ENCODE measurements at places on chromosomes 16 and 17.

- no peak for DNase-seq
These were observed 47.0 kb downstream of the SKAP1 start for GRCh38 chr17:48382989-48383388.

DNA sequence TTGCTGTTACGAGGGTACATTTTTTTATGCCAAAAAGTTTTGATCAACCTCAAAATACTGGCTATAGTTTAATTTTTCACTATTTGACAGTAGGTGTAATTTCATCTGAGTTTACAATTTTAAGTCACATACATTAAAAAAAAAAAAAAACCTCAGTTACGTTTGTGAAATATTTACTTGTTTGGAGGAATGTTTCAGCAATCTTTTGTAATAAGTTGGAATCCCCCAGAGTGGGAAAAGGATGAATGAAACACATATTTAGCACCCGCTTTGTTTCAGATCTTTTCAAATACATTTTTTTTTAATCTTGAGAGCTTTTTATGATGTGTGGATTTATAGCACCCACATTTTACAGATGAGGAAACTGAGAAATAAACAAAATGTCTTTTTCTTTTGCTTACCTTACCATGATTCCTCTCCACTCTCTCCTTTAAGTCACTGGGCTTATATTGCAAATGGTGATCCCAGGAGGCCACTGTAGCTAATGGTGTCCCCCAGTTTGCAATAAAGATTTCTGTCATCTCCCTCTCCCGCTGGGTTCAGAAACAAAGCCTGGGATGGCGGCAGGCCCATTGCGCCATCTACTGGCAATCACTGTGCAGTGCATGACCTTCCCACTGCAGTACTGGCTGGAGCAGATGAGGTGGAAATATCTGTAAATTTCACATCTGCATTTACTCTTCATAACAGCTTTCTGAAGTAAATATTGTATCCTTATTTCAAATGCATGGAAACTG lies 27.7 kb downstream of the TBC1D3B start:
- DNase-seq = peak; percentile 27

DNA sequence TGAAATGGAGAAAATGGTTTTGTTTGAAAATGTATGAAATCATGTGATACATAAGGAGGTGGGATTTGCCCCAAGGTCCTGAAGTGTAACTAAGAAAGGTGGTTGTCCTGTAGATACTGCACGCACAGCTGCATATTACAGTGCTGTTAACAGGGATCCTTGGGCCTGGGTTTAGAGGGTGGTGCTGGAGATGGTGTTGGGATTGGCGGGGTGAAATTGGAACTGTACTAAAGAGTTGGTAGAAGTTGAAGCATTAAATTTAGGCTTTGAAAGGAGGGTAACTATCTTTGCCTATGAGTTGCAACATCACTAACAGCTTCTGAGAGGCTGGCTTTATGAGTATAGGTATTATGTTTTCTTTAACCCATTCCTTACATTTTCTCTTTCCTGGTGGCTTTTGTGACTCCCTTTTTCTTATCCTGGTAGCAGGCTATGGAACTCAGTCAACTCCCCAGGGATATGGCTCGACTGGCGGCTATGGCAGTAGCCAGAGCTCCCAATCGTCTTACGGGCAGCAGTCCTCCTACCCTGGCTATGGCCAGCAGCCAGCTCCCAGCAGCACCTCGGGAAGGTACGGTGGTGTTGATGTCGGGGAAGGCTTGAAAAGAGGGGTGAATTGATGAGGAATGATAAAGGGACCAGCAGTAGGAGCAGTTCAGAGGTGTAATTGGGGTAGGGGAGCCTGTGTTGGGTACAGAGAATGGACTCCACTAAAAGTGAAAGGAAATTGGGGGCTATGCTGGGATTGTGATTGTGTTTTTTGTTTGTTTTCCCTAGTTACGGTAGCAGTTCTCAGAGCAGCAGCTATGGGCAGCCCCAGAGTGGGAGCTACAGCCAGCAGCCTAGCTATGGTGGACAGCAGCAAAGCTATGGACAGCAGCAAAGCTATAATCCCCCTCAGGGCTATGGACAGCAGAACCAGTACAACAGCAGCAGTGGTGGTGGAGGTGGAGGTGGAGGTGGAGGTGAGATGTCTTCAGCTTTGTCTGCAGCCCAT lies 3.8 kb downstream of the FUS start:
- no peak for DNase-seq

GRCh38 chr17:6000426-6000825 lies 69.8 kb upstream of the WSCD1 start:
- no peak for DNase-seq

GRCh38 chr16:89344846-89345611 lies 127.5 kb downstream of the ZNF778 start:
- DNase-seq = no peak

Measured in RCC 7860 (cell line).